Activated CD4-positive, alpha-beta T cell treated with anti-CD3 and anti-CD28 coated beads for 48 hours (primary cell): ENCODE measurements at places on chromosomes 16 and 17.

GRCh38 chr17:16911141-16911937, 60.6 kb downstream of the TNFRSF13B start:
- DNase-seq: no peak

- no peak for DNase-seq
Measured at GRCh38 chr16:87070657-87071056, 246.5 kb downstream of the C16orf95 start.

DNA sequence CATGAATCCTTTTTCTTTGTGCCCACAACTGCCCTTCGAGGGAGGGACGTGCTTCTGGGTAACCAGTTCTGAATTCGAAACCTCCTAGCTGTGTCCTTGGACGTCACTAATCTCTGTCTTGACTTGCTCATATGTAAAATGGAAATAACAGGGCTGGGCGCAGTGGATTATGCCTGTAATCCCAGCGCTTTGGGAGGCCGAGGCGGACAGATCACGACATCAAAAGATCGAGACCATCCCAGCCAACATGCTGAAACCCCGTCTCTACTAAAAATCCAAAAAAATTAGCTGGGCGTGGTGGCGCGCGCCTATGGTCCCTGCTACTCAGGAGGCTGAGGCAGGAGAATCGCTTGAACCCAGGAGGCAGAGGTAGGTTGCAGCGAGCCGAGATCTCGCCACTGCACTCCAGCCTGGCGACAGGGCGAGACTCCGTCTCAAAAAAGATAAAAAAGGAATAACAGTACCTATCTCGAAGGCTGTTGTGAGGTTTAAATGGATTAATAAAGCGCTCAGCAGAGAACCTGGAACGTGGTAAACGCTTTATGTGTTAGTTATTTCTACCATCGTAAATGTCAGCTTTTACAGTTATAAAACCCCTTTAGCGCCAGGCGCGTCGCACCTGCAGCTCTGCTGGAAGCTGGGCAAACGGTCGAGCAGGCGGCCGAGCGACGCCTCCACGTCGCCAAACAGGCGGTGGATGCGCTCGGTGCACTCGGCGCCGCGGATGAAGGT, 641 bp downstream of the COG8 start:
- peak; percentile 77 for DNase-seq

- peak; percentile 69 for DNase-seq
Measured at GRCh38 chr16:3131755-3132377, 3.0 kb upstream of the ZNF213 start.

DNA sequence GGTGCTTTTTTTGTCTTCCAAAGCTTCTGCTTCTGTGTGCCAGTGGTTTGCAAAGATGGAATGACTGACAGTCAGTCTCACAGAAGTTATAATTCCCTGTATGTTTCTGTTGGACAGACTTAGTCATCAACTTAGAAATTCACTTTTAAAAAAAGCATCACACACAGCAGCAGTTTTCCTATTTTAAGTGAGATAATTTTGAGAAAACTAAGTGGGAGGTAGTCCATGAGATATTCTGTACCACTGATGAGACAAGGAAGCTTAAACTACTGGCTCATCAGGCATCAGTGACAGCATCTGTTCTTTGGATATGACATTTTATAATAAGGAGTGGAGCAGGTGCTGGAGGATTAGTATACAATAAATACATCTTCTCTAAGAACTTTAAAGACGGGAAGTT, 20.0 kb downstream of the CNP start:
- no peak for DNase-seq

DNA sequence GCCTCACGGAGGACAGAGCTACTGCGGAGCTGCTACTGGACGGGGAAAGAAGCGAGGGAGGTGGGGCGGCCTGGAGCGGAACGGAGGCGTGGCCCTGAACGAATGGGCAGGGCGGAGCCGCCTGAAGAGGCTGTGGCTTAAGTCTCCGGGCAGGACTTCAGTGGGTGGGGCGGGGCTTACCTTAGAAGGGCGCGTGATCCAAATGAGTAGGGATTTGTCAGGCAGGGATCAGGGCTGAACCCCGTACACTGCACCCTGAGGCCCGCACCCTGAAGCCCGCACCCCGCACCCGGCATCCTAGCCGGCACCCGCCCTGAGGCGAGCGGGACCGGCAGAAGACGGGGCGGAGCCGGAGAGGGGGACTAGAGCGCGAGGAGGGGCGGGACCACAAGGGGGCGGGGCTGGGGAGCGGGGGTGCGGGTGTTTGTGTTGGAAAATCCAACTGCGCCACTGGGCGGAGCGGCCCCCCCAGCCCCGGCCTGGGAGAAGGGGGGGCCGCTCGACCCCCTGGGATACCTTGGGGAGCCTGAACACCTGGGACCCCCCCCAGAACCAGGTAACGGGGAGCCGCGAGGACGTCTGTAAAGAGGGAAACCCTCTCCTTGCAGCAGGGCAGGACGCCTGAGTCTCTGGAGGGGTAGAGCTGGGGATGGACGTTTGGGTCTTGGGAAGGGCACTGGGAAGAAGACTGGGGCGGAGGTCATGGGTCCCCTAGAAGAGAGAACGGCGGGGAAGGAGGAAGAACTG, at the start of gene KDM6B:
Gene KDM6B, plus strand, starts transcription at position 423 of the 747 bp plus-strand sequence. CDS start 11,338 bp downstream, outside the sequence.
- DNase-seq: peak; percentile 91

GRCh38 chr17:64682261-64683181, 20.4 kb upstream of the SMURF2 start:
- DNase-seq: no peak

- DNase-seq: no peak
Measured at GRCh38 chr16:59385491-59385890, 651.4 kb upstream of the GOT2 start.

GRCh38 chr16:17396762-17397498, 73.8 kb downstream of the XYLT1 start:
- no peak for DNase-seq

DNA sequence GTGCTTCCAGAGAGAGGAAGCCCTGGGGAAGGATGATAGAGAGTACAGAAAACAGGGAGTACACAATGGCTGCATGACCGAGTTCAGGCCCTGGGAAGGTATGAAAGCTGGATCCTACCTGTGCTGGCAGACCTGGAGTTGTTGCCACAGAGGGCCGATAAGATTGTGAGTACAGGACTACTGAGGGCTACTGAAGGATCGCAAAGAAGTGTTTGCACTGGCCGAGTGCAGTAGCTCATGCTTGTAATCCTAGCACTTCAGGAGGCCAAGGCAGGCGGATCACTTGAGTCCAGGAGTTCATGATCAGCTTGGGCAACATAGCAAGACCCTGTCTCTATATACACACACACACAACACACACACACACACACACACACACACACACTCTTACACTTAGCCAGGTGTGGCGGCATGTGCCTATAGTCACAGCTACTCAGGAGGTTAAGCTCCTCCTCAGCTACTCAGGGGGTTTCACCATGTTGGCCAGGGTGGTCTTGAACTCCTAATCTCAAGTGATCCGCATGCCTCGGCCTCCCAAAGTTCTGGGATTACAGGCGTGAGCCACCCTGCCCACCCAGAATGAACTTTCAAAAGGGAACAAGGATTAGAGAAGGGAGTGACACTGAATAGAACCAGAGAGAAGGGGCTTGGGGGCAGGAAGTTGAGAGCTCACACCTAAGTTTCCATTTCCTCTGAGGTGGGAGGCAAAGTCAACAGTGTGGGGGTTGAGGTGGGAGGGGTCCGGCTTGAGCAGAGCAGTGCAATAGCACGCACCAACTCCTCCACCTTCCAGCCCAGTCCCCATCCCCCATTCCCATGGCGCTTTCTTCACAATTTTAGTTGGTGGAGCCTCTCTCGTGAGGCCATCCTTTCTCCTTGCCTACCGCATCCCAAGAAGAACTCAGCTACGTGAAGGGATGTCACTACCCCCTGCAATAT, 7.5 kb downstream of the SCIMP start:
- DNase-seq: no peak

GRCh38 chr16:86481607-86482006, 28.7 kb upstream of the FOXF1 start:
- no peak for DNase-seq

GRCh38 chr16:46922239-46922638, 38.1 kb downstream of the GPT2 start:
- DNase-seq: no peak

- no peak for DNase-seq
Measured at GRCh38 chr17:78357672-78358537, 2.0 kb downstream of the SOCS3 start.

GRCh38 chr17:2736956-2737355, 12.5 kb downstream of the CCDC92B start:
- DNase-seq: no peak

DNA sequence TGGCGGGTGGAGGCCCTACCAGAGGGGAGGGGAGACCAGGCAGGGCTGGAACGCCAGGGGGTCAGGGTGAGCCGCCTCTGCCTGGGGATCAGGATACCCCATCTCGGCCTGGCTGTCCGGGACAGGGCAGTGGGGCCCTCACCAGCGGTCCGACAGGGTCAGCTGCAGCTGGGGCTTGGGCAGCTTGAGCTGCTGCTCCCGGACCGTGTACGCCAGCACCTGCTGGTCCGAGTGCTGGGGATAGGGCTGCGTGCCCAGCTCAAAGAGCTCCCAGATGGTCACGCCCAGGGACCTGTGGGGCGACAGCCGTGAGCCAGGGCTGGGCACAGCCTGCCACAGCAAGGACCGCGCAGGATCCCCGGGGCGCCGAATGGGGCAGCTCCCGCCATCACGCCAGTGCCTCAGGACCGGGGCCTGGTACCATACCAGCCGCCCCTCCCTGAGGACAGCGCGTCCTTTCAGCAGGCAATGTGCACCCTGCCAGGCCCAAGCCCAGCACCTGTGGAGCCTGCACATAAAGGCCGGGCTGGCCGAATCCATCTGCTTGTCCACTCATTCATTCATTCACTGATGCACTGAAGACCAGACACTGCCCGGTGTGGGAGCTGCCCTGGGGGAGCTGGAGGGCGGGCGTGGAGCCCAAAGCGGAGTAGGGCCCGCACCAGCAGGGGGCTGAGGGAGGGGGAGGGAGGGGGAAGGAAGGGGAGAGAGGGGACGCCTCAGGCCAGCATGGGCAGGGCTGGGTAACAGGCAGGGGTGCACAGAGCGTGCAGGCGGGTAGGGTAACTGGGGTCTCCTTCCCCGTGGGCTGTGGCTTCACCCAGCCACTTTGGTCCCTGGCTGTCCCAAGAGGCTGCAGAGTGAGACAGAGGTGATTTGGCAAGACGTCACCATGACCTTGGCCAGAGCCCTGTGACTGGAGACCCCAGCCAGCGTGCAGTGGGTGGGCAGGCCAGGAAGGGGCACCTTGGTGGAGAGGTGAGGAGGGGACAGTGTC, 42.0 kb upstream of the PVALEF start:
- DNase-seq: no peak

DNA sequence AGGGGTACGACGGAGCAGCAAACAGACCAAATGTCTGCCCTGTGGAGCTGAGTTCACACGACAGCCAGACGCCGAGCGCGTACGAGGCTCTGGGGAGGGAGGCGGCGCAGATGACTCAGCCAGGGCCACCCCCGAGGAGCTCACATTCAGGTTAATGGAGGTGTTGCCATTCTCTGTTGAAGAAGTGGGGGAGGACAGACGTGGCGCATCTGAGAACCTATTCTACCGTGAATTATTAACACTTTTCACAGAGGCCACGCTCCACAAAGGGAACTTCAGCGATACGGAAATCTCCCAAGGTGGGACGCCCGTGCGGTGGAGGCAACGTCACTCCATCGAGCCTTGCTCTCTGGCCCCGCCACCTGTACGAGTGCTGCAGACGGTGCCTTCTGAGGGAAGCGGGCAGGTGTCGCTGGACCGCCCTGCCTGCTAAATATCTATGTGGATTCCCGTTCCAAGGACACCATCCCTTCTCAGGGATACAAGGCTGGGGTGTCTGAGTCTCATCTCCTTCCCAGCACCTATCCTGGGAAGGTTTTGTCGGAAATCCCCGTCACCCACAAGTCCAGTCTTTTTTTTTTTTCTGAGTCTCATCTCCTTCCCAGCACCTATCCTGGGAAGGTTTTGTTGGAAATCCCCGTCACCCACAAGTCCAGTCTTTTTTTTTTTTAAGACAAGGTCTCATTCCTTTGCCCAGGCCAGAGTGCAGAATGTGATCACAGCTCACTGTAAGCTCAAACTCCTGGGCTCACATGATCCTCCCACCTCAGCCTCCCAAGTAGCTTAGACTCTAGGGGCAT, 19.0 kb downstream of the ABR start:
- no peak for DNase-seq

DNA sequence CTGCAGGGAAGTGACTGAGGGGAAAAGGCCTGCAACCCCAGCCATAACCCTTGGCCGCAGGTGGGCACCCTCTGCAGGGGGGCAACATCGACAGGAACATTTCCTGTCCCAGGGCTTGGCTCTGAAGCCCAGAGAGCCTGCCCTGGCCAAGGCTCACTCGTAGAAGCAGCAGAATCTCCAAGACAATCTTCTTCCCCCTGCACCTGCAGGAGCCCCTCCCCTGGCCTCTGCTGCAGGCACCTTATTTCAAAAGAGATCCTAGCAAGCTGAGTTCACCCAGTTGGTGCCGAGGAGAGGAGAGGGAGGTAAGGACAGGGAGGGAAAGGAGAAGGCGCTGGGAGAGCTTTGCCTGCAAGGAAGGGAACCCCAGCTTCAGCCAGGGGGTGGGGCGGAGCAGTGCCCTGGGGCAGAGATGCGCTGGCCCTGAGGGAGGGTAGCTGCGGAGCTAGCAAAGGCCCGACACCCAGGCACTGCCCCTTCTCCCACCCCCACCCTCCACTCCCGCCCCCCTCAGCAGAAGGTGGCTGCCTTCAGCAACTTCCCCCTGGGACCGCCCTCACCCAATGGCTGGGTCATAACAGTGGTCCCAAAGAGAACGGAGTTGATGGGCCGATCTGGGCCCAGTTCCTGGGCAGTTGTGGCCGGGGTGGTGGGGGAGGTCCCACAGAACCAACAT, 104.3 kb upstream of the TNRC6C start:
- DNase-seq: no peak

GRCh38 chr17:36602030-36602748, 806 bp downstream of the MRM1 start:
- DNase-seq: peak; percentile 25

- no peak for DNase-seq
Measured at GRCh38 chr17:44044071-44044470, 22.4 kb downstream of the LSM12 start.

GRCh38 chr17:11205659-11206058, 35.4 kb upstream of the SHISA6 start:
- no peak for DNase-seq

GRCh38 chr16:75789237-75789636, 62.9 kb upstream of the CPHXL start:
- no peak for DNase-seq

GRCh38 chr16:87897521-87898505, 28.5 kb upstream of the SLC7A5 start:
- DNase-seq: peak; percentile 76

DNA sequence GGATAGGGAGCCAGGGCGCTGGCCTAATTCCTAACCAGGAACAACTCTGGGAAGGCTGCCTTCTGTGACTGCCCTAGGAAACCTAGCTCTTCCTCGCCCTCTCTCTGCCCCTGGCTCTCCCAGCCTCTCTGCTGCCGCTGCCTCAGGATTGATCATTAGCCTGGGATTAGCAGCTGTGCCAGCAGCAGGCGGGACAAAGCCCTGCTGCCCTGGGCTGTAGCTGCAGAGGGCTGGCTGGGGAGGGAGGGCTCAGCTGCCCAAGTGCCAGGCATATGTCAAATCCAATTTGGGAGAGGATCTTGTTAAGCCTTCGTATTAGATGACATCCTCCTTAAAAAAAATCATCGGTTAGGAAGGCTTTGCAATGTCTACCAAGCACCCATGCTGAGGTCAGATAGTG, 144.8 kb upstream of the CCL2 start:
- DNase-seq: no peak

- DNase-seq: no peak
Measured at GRCh38 chr16:73095142-73095820, 47.4 kb upstream of the ZFHX3 start.

GRCh38 chr17:79842136-79842655, 3.0 kb upstream of the CBX4 start:
- DNase-seq: no peak

- no peak for DNase-seq
Measured at GRCh38 chr16:69888005-69888590, 63.0 kb upstream of the CLEC18A start.

- DNase-seq: no peak
Measured at GRCh38 chr16:55280587-55280986, 43.4 kb upstream of the IRX6 start.
